ENCODE measurements at places on chromosomes 11 and 22.

GRCh38 chr11:121464352-121464946, 11.7 kb upstream of the SORL1-AS1 start:
- DNase-seq = peak; percentile 67

- no peak for DNase-seq
These were observed 95.8 kb downstream of the NCAM1 start for GRCh38 chr11:113057038-113057437.

GRCh38 chr11:110098645-110099044, 5.5 kb downstream of the ZC3H12C start:
- DNase-seq = no peak

GRCh38 chr11:68013611-68014156, 3.6 kb downstream of the ALDH3B1 start:
- no peak for DNase-seq

DNA sequence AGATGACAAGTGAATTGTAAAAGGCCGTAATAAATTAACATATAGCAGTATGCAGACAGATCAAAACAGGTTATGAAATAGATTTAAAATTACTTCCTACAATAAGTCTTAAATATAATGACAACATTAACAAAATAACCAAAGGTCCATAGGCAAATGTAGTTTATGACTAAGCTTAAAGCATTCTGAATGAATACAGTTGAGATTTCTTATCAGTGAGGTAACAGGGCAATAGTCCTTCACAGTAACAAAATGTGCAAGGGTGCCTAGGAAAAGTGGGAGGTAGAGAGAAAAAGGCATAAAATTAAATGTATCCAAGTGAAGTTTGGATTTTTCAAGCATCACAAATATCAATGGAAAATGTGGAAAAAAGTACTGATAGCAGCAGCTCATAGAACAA, 20.9 kb upstream of the P4HA3 start:
- DNase-seq = no peak

DNA sequence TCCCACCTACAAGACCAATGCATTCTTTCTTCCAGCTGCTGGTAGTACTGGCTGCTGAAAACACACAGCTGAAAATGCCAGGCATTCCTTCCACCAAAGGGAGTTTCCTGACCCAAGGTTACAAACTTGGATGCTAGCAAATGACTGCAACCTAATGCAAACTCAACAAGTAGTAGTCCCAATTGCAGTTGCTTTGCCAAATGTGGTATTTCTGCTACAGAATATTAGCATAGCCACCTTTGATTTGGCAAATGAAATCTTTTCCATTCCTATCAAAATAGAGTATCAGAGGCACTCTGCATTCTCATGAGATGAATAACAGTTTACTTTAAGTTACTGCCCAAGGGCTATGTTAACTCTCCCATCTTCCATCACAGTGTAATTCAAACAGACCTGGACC, 172.0 kb upstream of the ARHGAP42 start:
- DNase-seq = no peak

DNA sequence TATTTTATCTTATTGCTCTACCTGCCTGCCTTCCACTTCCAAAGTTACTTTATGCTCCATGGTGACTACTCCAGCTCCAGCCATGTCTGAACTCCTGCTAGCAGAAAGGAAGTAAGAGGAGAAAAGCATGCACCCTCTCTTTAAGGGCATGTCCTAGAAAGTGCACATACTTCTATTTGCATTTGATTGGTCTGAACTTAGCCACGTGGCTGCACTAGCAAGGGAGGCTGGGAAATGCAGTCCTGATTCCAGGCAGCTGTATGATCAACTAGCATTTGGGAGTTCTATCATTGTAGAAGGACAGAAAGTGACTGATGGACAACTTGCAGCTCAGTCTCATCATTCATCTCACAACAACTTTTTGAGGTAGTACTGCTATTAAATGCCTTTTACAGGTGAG, 515.7 kb downstream of the BUD13 start:
- DNase-seq = no peak

DNA sequence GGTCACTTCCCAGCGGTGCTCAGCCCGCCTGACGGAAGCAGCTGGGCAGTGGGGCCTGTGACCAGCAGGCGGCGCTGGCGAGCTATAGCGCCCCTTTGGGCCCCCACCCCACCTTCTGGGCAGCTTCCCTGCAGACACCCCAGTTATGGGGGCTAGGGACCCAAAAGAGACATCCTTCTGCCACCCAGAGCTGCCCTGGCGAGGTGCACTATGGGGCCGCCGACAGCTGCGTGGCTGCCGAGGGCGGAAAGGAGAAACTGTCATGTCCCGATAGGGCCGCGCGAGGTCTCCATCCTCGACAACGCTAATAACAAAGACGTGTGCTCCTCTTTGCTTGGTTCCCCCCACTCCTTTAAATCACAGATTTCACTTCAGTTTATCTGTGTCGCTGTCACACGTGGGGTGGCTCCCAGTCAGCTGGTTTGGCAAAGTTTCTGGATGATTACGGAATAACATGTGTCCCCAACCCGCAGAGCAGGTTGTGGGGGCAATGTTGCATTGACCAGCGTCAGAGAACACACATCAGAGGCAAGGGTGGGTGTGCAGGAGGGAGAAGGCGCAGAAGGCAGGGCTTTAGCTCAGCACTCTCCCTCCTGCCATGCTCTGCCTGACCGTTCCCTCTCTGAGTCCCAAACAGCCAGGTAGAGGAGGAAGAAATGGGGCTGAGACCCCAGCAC, 673 bp upstream of the MYO7A start:
- DNase-seq = peak; percentile 93

GRCh38 chr11:112013497-112014164, 11.6 kb upstream of the DLAT start:
- DNase-seq = no peak

DNA sequence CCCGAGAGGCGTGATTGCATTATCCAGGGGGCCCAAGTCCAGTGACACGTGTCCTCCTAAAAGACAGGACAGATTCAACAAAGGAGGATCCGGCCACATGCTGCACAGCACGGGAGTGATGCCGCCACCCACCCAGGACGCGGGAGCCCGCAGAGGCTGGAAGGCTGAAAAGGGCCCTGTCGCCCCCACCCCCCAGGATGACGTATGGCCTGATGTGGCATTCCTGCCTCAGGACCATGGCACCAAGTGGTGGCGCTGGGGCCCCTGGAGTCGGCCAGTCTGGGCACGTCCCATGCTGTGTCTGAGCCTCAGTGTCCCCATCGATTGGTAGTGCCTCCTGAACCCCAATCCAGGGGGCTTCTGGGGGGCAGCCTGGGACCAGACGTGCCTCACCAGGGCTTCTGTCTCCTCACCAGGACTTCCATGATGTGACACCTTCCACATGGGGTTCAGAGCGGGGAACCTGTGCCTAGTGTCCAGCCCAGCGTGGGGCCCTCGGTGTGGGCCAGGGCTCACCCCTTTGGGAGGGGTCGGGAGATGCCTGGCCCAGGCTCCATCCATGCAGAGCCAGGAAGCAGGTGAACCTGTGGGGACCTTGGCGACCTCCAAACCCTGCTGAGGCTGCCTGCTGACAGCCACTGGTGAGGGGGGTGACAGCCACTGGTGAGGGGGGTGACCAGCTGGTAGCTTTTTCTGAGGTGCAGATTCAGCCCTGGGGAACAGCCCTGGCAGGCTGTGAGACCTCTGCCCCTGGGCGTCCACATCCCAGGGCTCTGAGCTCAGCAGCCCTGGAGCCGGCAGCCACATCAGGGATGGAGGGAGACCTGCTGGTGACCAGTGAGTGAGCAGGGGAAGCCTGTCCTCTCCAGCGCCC, 75.3 kb downstream of the KCNQ1 start:
- peak; percentile 18 for DNase-seq

- no peak for DNase-seq
These were observed 440 bp upstream of the KLHL35 start for GRCh38 chr11:75433443-75433842.

DNA sequence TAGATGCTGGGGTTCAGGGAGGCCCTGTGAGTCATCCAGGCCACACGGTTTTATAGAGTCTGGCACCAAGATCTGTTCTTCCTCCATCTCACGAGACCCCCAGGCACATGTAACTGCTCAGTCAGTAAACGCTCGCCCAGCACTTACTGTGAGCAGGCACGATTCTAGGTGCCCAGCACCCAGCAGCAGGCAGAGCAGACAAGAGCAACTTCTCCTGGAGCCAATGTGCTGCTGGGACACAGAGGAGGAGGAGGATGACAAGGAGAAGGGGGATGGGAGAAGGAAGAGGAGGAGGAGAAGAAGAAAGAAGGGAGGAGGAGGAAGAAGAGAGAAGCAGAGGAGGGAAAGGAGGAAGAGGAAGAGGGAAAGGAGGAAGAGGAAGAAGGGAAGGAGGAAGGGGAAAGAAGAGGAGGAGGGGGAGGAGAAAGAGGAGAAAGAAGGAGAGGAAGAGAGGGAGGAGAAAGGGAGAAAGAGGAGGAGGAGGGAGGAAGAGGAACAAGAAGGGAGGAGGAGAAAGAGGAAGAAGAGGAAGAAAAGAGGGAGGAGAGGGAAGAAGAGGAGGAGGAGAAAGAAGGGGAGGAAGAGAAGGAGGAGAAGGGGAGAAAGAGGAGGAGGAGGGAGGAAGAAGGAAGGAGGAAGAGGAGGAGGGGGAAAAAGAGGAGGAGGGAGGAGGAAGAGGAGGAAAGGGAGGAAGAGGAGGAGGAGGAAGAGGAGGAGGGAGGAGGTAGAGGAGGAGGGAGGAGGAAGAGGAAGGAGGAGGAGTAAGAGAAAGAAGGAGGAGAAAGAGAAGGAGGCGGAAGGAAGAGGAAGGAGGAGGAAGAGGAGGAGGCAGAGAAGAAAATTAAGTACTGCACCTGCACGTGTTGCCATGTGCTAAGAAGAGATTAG, 77.6 kb upstream of the RTL6 start:
- DNase-seq = no peak
